ENCODE measurements at places on chromosomes 5 and 9. TPM values are rescaled to one million over a fixed set of nuclear protein-coding genes. Genes with fewer than 3 reads are reported as not detected.

The FOXD4L5 gene
- total RNA-seq = 0.09 TPM

The SLC6A18 gene
- total RNA-seq = not detected

The OTP gene
- total RNA-seq = not detected

The ENTPD8 gene
- not detected for total RNA-seq

The LEAP2 gene
- total RNA-seq = 0.43 TPM

All from HFFc6 (cell line).